GM04503 (cell line): ENCODE measurements at places on chromosomes 7 and 10.

- no peak for DNase-seq
Measured at GRCh38 chr7:102916426-102916825, 3.6 kb downstream of the LRRC17 start.

- DNase-seq, result no peak
Measured at GRCh38 chr7:155203059-155203881, 94.4 kb upstream of the INSIG1 start.

GRCh38 chr10:132062116-132062515 lies 3.6 kb upstream of the JAKMIP3 start:
- DNase-seq, result no peak

- no peak for DNase-seq
Measured at GRCh38 chr7:34823650-34824258, 165.7 kb downstream of the NPSR1 start.

- DNase-seq, result no peak
Measured at GRCh38 chr10:19683356-19683755, 132.9 kb upstream of the PLXDC2 start.

DNA sequence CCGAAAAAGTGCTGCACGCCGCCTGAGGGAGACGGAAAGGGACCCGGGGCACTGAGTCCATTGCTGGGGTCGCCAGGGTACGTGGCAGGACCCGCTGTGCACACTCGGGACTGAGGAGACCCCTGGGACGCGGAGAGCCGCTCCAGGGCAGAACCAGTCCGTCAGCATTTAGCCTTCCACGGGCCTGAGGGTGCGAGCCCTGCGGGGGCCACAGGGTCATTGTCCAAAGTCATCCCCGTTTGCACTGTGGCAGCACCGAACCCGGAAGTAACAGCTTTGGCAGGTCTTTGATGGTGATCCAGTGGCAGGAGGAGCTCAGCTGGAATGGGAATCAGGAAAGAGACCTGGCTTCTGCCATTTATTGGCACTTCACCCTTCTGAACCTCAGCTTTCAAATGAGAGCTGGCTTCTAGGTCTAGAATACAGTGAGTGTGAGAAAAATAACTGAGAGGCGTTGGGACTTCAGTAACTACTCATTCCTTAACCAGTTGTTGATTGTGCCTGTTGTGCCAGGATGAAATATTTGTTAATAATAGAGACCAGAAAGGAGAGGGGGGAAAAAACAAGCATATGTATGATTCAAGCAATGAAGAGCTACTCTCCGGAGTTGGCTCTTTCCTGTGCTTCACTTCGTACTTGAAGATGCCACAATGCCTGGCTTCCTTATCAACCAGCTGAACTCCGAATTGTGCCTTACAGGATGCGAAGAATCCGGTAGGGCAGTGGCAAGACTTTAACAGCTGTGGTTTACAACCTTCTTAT lies 811 bp upstream of the ARHGAP12 start:
- DNase-seq, result no peak

DNA sequence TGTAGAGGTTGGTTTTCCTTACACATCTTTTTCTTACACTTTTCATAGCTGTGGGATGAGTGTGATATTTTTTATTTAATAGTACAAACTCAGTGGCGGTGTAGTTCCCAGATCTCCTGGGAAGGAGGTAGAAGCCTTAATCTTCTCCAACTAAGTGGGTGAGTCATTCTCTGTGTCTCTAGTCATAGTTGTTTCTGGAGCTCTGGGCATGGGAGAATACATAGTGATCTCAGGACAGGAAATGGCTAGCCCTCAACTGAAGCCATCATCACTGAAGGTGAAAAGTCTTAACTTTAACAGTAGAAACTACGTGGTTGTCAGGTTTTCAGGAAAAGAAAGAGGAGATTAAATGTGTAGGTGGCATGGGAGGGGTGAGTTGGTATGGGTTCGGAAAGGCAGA lies 319.4 kb upstream of the FZD8 start:
- no peak for DNase-seq

GRCh38 chr10:43573250-43574000 lies 991 bp downstream of the ZNF239 start:
- no peak for DNase-seq

DNA sequence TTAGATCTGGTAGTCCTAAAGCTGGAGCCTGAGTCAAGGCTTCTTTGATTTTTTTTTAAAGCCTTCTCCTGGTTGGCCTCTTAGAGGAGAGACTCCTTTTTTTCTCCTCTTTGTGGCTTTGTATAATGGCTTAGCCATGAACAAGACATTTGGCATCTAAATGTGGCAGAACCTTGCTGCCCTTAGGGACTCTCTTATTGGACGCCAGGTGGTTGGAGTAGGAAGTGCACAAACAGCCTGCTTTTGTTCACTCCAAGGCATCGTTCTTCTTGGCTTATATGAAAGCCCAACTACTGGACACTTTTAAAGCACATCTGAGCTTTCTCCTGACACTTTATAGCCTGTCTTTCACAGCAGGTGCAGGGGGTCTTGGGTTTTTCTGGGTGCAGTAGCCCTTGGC lies 25.0 kb downstream of the ZPBP start:
- DNase-seq, result no peak

- DNase-seq, result no peak
Measured at GRCh38 chr7:2241580-2242540, at the start of the genes MRM2 and NUDT1. TSS of gene MRM2 (minus strand) at chr7:2242205. CDS start at chr7:2242169, 36 bp downstream. TSS of gene NUDT1 (plus strand) at chr7:2242226. CDS start at chr7:2244575, 2,349 bp downstream.

DNA sequence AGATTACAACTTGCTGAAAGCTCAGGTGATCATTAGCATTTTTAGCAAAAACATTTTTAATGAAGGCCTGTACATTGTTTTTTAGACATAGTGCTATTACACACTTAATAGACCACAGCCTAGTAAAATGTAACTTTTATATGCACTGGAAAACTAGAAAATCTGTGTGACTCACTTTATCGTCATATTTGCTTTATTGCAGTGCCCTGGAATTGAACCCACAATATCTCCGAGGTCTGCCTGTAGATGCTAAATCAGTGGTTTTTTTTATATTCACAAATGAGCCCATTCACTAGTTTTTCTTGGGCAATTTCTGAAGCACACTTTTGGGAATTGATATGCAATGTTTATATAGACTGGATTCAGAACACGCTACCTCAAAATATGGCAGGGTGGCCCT lies 105.1 kb downstream of the PTPRN2 start:
- no peak for DNase-seq

GRCh38 chr7:2837496-2837895 lies 6.6 kb downstream of the GNA12 start:
- no peak for DNase-seq

DNA sequence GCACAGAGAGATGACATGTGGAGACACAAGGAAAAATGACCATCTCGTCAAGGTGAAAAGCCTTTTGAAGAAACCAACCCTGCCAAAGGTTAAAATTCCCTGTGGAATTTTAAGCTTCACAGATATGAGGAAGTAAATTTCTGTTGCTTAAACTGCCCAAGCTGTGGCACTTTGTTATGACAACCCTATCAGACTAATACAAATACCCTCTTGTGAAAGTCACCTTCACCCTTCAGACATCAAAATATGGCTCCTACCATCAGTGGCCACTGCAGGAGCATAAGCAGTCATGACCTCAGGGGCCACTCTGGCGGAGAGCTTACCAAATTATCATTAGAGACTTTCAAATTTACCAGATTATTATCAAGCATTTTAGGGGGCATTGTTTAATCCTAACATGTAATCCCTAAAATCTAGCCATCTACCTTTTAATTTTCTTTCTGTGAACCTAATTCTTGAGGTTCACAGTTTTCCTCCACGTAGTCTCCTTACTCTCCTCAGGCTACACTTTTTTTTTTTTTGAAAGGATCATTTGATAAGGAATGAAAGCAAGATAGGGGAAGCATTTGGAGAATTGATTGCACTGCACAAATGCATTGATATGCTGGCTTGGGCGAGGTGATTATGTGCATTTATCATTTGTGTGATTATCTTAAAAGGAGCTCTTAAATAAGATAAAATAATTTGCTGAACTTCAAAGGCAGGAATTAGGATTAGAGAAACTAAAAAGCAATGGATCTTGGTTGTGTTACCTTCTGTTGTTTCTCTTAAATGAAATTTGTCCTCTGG lies 90.3 kb downstream of the TMEM168 start:
- no peak for DNase-seq

DNA sequence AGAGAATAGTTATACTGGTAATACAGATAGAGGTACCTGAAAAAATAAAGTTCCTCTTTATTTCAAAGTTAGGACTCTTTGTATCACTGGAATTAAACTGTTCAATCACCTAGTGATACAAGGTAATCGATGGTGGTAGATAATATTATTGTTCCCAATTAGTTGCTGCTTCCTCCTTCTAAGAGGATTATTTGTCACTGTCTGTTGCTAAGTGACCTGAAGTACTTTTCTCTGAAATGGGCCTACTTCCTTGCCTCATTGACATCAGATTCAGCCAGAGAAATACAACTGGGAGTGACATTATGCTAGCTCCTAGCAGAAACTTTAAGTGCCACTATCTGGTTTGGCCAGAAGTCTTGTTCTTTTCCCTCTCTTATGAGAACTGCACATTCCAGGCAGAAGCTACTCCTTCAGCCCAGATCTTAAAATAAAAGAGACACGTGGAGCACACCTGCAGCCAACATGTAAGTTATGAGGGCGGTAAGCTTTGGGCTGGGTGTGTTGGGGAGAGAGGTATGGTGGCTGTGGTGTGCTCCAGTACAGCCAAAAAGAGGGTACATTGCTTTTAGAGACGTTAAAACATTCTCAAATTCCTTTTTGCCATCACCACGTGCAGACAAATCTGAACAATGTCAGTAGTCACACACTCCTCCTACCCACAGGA lies 54.8 kb downstream of the MINDY3 start:
- no peak for DNase-seq

DNA sequence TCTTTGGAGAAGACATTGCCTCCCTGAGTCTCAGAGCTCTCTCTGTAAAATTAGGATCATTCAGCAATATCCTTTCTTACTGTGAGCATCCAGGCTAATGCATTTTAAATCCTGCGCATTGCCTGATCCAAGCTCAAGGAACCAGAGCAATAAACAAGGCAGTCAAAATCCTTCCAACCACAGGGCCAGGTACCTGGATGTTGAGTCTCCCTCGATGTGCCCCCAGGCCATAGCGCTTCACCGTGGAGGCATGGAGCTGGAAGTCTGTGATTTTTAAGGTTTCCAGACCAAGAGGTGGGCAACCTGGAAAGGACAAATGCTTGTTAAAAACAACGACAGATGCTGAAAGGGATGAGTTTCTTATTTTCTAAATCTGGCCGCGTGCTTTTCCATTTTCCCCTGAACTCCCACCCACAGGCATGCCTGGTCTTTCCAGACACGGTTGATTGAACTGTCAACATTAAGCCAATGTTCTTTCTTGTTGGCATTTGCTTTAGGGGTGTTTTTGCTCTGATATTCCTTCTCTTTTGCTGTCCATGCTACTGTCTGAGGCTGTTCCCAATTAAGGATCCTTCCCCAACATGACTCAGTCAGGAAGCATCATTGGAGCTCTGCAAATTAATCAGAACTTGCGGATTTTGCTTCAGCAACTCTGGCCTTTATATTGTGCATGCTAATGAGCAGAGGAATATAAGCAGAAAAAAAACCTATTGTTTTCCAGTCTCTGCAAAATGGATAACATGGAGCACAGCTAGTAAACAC lies 29.0 kb downstream of the CPXM2 start:
- DNase-seq, result peak; percentile 39

DNA sequence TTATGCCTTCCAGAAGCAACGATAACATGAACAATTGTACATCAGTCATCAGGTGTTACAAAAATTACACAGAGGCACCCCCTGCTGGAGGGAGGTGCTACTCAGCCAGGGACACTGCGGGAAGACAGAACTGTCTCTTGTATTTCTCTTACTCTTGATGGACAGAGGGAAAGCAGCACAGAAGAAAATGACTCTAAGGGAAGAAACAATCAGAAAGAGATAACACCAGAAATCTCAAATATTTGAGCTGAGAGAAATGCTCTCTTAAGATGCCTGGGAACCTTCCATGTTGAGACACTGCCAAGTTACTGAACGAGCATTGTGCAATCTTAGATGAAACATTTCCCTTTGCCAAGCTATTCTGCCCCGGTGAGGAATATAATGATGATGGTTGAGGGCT lies 227.6 kb upstream of the NPSR1 start:
- DNase-seq, result peak; percentile 40

DNA sequence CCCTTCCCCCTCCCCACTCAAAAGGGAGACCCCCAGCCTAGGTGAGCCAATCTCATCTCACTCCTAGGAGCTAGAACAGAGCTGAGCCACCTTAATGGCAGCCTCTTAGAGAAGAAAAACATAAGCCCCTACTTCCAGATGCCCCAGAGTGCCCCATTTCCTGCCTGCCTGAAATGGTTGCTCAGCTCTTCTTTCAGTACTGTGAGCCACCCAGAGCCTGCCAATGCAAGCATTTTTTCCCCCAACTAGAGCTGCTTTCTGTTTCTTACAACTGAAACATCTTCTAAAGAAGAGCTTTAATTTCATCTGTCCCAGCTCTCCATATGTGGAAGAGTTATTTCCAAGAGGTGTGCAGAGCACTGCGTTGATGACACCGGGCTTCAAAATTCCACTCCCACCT lies 136.7 kb downstream of the PLPP4 start:
- no peak for DNase-seq

DNA sequence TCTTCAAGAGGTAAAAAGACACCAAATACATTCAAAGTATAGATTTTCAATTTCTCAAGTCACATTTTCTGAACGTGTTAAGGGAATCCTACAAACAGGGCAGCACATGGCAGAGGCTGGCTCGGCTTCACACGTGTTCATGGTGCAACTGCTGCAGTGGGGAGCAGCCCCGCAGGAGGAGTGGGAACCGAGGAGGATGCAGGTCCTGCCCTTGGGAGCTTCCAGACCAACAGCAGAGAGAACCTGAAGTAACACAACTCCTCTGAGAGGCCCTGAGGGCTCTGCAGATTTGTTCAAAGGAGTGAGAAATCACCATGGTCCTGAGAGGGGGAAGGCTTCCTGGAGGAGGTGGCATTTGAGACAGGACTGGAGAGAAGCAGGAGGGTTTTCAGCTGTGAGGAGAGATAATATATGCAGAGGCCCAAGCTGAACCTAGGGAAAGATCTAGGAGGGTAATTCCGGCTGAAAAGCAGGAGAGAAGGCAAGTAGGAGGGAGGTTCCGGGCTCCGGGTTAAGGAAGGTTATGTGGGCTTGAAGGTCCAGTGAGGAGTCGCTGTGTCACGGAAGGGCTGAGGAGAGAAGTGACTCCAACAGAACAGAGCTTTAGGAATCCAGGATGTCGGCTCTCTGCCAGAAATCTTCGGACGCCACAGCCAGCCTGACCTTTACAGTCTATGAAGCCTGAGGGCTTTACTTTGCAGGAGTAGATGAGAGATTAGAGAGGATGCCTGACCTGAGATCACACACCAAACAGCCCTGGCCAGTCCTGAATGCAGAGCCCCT lies 77.5 kb downstream of the GPR26 start:
- DNase-seq, result peak; percentile 9
